ENCODE measurements at places on chromosomes 13 and 19.
A peak's percentile ranks its signal among the peaks of the same experiment; 100 is the strongest.

GRCh38 chr13:105048677-105049076, 1486.8 kb downstream of the EFNB2 start:
- DNase-seq, result no peak

DNA sequence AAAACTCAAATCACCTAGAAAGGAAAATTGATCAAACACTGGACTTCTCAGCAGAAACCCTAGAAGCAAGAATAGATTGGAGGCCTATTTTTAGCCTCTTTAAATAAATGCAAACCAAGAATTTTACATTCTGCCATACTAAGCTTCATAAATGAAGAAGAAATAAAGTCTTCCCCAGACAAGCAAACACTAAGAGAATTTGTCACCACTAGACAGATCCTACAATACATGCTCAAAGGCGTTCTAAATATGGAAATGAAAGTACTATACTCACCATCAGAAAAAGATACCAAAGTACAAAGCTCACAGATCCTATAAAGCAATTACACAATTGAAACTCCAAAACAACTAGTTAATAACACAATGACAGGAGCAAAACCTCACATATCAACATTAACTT, 578.1 kb downstream of the UQCRFS1 start:
- DNase-seq, result no peak

GRCh38 chr19:34189917-34190425, 17.7 kb downstream of the LSM14A start:
- DNase-seq, result no peak

DNA sequence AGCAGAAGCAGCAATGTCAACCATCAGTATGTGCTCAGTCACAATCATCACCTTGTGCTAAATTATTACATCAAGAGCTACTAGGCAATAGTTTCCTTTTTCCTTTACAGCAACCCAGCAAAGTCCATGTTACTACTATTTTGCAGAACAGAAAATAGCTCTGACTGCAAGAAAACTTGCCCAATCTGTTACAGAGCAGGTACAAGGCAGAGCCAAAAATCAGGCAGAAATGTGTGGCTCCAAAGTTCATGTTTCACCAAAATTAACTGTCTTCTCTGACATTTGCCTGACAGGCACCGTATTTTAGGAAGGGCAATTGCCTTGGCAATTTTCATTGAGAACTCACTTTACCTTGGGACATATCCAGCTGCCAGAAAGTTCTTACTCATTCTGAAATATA, 177.6 kb upstream of the TMTC4 start:
- DNase-seq, result no peak

- peak; percentile 43 for DNase-seq
Observed at GRCh38 chr19:44807652-44808462, 1.0 kb upstream of the BCAM start.

DNA sequence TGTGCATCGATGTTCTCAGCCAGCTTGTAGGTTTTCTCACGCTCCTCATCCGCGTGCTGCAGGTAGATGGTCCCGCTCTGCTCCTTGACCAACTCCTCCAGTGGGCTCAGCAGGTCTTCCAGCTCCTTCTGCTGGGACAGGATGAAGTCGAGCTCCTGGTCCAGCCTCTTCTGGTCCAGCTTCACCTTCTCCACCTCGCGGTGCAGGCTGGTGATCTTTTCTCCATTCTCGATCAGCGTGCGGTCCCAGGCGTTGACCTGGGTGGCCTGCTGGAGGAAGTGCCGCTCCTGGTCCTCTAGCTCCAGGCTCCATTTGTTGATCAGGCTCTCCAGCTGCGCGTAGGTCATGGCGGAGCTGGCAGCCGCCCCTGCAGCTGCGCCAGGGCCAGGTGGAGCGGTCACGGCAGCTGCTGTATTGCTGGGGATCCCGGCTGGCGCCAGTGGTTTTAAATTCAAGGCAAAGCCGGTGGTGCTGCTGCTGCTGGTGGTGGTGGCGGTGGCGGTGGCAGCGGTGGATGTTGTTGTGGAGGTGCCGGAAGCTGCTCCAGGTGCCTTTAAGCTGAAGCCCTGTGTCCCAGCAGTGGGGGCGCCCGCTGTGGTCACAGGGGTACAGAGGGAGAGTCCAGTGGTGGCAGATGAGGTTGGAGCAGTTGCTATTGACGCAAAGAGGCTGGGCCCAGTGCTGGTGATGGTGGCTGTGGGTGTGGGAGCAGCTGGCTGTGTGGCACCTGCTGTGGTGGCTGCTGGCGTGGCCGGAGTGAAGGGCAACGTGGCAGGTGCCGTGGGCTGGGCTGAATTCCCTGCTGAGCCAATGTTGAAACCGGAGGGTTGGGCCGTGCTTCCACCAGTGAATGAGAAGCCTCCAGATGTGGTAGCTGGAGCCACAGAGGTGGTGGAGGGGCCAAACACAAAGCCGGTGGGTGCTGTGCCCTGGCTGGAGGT, 12.1 kb upstream of the IL4I1 start:
- DNase-seq, result no peak

DNA sequence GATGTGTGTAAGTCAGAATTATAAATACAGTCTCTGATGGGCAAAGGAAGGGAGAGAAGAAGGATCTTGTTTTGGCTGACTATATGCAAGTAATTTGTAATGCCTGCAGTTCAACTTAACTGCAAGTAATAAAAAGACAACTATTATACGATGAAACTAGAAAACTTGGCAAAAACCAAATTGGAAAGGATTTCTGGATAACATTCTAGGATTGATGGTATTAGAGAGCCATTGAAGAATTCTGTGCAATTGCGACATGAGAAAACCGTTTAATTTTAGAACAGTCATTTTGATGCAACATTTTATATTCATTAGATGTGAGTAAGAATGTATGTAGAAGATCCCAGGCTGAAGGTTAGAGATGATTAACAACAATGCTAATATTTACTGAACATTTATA, 1334.1 kb downstream of the EFNB2 start:
- no peak for DNase-seq

DNA sequence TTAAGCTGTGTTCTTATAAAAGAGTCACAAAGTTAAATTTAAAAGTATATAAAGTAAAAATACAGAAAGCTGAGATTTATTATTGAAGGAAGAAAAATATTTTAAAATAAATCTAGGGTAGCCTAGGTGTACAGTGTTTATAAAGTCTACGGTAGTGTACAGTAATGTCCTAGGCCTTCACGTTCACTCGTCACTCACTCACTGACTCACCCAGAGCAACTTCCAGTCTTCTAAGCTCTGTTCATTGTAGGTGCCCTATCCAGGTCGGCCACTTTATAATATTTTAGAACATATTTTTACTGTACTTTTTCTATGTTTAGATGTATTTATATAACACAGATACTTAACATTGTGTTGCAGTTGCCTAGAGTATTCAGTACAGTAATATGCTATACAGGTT, 47.4 kb downstream of the NDFIP2 start:
- no peak for DNase-seq

- DNase-seq, result no peak
Observed at GRCh38 chr13:110377178-110377825, 70.2 kb downstream of the COL4A2 start.

- DNase-seq, result no peak
Observed at GRCh38 chr19:37635076-37636056, 19.9 kb downstream of the ZFP30 start.

DNA sequence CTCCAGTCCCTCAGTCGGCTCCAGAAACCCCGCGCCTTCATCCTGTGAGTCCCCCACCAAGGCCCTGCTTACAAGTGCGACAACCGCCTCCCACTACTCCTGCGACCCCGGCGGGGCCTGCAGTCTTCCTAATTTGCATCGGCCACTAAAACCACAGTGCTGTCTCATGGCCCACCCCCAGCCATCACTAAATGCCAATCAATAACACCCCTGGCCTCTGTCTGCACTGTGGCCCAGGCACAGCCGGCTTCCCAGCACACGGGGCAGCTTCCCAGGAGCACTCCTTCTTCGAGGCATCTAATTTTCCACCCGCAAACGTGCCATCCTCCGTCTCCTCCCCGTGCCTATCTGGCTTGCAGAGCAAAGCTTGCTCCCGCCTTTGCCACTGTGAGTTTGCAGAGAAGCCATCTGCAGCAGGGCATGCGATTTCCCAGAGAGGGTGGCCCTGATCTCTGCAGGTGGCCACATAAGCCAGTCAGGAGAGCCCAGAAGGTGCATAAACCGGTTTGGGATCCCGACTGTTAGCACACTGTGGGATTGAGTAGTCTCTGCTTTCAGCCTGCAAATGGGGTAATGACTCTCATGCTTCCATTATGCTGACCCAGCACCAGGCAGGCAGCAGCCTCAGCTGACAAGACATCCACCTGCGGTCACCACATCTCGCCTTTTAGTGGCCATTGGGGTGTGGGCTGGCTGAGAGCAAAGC, 34.0 kb upstream of the USE1 start:
- no peak for DNase-seq

DNA sequence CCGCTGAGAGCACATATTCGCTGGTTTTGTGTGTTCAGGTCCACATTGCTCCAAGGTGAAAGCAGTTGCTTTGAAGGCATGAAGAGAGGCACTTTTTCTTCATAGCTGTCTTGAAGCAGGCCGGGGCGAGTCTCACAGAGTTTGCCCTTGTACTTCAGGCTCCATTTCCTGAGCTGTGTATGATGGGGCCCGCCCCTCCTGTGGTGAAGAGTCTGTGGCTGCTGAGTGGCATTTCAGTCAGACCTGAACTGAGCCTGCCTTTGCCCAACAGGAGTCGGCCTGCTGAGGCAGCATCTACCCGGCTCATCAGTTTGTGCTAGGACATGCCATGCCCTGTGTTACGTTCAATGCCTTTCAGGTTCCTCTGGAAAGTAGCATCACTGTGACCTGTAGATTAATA, 44.4 kb upstream of the C1QTNF9 start:
- DNase-seq, result no peak

DNA sequence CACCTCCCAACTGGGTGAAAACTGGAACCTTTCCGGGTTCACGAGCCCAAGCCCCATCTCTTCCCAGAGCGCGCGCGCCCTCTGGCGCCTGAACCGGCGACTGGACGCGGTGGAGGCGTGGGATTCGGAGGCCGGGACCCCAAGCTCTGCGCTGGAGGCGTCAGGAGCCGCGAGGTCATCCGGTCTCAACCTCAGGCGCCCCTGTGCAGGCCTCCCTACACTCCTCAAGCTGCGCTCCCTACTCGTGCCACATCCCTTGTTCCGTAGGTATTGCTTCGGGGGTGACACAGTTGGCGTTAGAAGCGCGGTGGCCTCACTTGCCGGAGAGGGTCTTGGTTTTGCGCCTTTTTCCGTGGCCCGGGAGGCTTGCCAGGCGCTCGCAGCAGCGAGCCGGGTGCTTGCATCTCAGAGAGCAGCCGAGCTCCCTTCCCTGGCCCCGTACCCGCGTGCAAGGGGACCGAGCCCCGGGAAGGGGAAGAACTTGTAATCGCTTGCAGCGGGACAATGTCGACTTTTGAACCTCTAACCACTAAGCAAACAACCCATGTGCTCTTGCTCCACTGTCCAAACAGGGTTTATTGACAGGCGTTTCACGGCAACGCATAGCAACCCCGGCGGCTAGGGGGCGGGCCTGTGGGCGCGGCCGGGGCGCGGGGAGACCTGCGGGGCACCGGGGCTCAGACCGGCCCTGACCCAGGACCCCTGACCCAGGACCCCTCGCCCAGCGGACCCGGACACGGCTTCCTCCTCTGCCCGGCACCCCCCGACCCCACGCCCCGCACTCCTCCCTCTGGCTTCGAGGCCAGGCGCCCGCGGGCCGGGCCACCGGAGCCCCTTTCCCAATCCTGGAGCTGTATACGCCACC, 8.5 kb downstream of the CDX2 start:
- no peak for DNase-seq

DNA sequence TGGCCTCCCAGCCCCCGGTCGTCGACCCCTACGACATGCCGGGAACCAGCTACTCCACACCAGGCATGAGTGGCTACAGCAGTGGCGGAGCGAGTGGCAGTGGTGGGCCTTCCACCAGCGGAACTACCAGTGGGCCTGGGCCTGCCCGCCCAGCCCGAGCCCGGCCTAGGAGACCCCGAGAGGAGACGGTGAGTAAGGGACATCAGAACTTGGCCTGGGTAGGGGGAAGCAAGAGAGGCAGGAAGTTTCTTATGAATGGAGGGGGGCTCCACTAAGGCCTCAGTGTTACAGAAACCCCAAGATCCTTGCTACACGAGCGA, 2.9 kb downstream of the FOSB start:
- DNase-seq, result no peak

GRCh38 chr19:41926028-41926762, 2.1 kb downstream of the ERFL start:
- DNase-seq, result no peak

DNA sequence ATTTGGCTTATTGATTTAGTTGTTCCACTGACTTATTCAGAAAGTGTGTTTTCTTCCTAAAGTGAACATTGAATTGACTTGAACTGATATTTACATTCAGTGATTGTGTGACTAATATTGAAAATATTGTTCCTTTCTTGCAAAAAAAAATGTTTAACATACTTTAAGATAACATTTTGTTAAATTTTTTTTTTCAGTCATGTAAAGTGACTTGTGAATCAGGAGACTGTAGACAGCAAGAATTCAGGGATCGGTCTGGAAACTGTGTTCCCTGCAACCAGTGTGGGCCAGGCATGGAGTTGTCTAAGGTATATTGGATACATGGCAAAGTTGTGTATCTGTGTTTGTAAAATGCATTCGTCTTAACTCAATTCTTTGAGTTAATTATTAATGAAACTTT, 22.9 kb downstream of the TNFRSF19 start:
- no peak for DNase-seq

DNA sequence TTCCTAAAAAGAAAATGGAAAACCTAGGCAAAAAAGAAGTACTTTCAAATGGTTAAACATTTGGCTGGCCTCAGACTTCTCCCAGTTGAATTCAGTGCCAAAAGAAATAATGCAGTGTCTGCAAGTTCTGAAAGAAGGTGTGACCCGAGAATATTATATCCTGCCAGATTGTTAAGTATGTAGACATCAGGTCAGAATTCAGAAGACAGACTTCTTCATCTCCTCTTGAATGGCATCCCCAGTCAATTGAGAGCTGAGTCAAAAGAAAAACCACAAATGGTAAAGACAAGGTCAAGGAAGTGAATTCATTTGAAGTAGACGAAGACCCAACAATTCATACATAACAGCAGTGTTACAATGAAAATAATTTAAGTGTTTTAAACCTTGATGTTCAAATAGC, 194.5 kb downstream of the NBEA start:
- DNase-seq, result no peak

GRCh38 chr13:43133792-43134191, 110.4 kb downstream of the DNAJC15 start:
- DNase-seq, result no peak

DNA sequence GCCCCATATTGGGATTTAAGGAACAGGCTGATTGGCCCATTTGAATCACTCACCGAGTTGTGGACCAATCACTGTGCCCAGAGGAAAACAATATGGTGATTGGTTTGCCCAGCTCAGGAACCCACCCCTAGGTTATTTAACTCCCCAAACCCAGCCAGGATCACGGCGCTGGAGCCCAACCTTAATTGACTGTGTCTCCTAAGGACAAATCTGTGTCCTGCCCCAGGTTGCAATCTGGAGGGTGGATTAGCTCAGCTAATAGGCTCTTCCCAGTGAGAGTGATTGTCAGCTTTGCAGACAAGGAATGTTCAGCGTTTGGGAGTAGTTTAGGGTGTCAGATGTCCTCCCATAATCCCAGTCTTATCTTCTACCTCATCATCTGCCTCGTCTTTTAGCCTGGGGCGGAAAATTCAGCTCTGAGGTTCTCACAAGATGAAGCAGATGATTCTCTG, 3.5 kb upstream of the ZNF358 start:
- no peak for DNase-seq

All from ovary (tissue), 10 donors.